ENCODE measurements at places on chromosomes 6 and 20. TPM values are rescaled to one million over a fixed set of nuclear protein-coding genes. Genes with fewer than 3 reads are reported as not detected.
A peak's percentile ranks its signal among the peaks of the same experiment; 100 is the strongest.

- DNase-seq, result no peak
Measured at GRCh38 chr6:169086020-169086419, 167.6 kb downstream of the THBS2 start.

- no peak for DNase-seq
Measured at GRCh38 chr6:113172531-113172966, 684.6 kb upstream of the MARCKS start.

DNA sequence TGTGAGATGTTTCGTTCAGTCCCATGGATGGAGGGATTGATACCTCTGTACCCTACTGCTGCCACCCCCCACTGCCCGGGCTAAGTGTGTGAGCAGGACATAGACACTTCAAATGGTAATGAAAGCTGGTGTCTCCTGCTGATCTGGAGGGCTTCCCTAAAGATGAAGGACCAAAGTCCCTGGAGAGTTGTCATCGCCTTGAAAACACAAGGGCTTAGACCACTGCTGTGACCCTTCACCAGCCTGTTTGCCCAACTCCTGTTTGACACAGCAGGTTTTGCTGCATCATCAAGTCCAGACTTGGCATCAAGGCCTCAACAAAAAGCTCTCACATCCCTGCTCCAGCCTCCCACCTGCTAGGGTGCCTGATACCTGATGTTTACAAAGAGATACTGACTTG, 57.9 kb upstream of the FAM8A1 start:
- no peak for DNase-seq

- DNase-seq, result no peak
Measured at GRCh38 chr6:3715285-3715684, 36.2 kb downstream of the PXDC1 start.

- no peak for DNase-seq
Measured at GRCh38 chr6:119179842-119180241, 101.4 kb upstream of the FAM184A start.

GRCh38 chr6:27206806-27207205, 40.7 kb upstream of the PRSS16 start:
- DNase-seq, result no peak

DNA sequence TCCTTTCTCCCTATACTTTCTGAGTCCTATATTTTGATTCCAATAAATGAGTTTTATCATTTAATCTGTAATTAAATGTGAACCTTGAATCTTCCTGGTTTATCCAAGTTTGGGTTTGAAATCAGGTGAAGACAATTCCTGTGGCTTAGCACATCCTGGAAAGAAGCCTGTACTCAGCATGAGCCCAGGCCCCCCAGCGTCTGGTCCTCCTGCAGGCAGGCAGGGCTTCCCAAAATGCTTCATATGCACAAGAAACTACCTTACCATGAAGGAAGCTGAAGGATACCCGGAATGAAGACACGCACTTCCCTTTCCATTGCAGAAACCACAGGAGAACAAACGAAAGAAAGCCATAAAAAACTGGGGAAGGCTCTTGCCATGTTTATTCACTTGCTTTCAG, 157.4 kb upstream of the PDE10A start:
- no peak for DNase-seq

- DNase-seq, result no peak
Measured at GRCh38 chr20:63215101-63216040, 560 bp downstream of the YTHDF1 start.

DNA sequence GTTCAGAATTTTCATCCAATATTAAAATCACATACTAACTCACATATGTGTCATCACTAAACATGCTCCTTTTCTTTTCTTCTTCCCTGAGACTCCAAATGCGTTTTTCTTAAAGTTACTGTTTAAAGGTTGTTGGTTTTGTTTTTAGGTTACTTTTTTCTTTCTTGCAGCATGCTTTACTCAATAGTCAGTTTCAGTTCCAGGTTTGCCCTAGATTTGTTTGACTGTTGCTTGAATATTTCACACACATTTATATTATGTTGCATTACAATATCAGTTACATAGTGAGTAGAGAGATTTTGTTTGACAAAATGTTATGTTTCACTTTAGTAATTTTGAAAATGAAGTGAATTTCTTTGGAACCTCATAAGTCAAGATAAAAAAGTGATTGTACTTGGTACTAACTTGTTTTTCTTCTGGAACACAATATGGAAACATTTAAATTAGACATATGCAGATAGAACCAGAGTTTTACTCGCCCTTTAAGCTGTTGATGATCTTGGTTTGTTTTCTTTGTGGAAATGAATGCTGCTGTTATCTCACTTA, 27.3 kb downstream of the FNDC1 start:
- no peak for DNase-seq

DNA sequence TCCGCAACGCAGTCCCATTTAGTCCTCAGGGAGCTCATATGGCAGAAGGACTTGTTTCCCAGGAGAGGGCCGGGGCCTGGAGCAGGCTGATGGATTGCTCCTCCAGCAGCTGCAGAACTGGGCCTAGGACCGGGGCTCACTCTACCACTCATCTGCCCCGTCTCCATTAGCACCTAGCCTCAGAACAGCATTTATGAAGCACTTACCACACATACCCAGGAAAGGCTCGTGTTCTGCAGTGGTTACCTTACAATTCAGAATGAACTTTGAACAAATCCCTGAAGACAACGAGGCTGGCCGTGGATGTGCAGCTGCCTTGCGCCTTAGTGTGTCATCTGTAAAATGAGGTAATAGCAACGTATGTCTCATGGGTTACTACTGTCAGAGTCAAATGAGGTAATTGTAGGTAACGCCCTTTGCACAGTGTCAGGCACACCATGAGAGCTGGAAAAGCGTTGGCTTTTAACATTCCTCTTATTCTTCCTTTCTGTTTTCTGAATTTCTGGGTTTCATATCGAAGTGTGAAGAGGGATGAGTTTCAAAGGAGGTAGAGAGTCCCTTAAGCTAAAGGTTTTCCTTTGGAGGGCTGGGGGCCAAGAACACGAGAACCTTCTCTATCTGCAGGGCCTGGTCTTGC, 46.3 kb upstream of the CD93 start:
- peak; percentile 22 for DNase-seq

DNA sequence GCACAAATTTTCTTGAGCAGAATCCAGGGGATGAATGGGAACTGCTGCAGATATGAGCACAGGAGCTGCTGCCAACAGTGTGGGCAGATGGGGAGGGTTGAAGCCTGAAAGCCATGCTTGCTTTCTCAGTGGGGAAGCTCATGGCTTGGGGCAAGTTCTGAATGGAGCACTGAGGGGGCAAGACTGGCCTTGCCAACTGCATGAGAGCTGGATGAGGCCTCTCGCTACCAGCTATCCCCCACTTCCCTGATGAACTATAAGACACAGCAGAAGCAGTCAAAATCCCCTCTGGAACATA, 28.3 kb downstream of the TREM1 start:
- DNase-seq, result no peak

- no peak for DNase-seq
Measured at GRCh38 chr20:22977047-22977785, 57.9 kb upstream of the SSTR4 start.

DNA sequence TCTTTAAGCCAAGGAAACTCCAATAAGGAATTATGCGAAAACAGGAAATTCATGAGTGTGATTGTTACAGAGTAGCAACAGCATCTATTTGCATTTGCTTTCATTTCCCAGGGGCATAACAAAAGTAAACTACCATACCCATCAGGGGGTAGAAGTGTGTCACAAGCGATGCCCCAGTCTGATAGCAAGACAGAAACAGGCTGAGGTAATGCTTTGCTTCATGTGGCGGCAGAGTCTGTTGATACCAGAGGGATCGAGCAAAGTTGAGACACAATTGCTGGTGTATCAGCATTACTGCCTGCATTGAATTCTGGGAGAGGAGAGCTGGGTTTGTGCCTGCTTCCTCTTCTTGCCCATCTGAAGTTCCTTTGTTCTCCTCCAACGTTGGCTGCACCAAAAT, 51.2 kb upstream of the LYRM2 start:
- DNase-seq, result no peak

GRCh38 chr6:156029286-156029985, 573.8 kb upstream of the NOX3 start:
- DNase-seq, result no peak

DNA sequence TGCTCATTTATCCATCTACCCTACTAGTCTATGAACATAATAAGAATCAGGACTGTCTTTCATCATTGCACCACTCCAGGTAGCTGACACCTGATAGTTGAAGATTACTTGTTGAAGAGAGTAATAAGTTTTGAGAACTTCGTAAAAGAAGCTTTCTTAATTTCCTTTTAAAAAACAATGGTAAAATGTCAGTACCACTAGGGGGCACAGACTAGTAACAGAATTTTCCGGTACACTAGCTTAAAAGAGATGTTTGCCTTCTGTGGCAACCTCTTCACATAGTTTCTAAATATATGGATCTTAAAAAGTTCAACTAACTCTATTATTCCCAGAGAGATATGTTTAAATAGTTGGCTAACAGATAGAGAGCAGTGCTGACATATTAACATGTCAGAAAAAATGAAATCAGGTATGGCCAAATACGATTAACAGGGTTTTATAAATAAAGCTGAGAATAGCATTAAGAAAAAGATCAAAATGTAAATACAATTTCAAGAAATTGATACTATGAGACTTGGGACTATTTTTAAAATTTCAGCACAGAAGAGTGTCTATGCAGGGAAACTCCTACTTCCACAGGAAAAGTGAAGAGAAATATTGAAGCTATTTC, 5.4 kb upstream of the KCNQ5 start:
- no peak for DNase-seq

DNA sequence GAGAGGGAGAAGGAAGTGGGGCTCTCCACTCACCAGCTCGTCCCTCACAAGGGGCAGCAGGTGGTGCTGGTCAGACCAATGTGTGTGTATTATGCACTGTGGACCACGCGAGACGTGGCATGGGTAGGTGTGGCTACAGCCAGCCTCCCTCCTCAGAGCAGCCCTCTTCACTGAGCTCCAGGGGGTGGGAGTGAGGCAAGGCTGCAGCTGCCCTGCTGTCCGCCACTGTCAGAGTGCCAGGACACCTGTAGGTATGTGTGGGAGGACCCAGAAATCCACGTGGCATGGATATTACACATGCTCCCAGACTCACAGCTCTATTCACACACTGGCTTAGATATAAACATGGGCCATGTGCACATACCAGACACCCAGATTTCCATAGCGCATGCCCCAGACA, 90.3 kb downstream of the VEGFA start:
- DNase-seq, result no peak

- no peak for DNase-seq
Measured at GRCh38 chr6:87907521-87907920, 140.1 kb upstream of the SPACA1 start.

GRCh38 chr6:127618729-127619128, 41.8 kb downstream of the C6orf58 start:
- DNase-seq, result no peak

The HLA-DQA2 gene
- total RNA-seq, result 0.56 TPM

The C20orf96 gene
- 3.0 TPM for total RNA-seq

The FAM83C gene
- total RNA-seq, result 0.09 TPM

The RCAN2 gene
- total RNA-seq, result 4.6 TPM

The DLK2 gene
- total RNA-seq, result 1.5 TPM
